ENCODE measurements at places on chromosomes 16 and 17.

GRCh38 chr17:56074361-56074890 is 78.8 kb upstream of the ANKFN1 start:
- DNase-seq, result peak; percentile 91

- DNase-seq, result no peak
Observed at GRCh38 chr16:66651965-66652364, 44.6 kb downstream of the CMTM4 start.

DNA sequence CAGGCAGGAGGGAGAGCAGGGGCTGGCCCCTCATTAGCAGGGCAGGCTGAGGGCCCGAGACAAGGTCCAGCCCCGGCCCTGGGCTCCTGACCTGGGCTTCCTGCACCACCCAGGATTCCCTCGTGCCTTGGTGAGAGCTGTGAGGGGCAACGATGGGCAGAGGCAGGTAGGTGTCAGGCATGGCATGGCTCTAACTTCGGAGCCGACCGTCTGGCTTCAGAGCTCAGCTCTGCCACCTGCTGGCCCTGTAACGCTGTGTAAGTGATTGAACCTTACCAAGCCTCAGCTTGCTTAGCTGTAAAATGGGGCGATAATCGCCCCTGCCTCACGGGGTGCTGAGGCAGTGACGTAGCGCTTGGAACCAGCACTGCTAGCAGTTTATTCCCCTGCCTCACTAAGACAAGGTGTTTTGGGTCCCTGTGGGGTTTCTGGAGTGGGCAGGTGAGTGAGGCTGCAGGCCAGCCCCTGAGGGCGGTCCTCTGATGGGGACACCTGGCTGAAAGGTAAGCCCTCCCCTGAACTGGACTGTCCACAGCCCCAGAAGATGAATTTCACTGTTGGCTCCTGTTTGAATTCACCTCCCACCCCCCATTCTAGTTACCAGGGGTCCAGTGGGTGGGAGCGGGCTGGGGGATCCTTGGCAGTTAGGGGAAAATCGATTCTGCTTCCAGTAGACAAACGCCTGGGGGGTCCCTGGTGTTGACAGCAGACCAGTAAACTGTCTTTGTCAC is 184.8 kb upstream of the GSE1 start:
- DNase-seq, result no peak

DNA sequence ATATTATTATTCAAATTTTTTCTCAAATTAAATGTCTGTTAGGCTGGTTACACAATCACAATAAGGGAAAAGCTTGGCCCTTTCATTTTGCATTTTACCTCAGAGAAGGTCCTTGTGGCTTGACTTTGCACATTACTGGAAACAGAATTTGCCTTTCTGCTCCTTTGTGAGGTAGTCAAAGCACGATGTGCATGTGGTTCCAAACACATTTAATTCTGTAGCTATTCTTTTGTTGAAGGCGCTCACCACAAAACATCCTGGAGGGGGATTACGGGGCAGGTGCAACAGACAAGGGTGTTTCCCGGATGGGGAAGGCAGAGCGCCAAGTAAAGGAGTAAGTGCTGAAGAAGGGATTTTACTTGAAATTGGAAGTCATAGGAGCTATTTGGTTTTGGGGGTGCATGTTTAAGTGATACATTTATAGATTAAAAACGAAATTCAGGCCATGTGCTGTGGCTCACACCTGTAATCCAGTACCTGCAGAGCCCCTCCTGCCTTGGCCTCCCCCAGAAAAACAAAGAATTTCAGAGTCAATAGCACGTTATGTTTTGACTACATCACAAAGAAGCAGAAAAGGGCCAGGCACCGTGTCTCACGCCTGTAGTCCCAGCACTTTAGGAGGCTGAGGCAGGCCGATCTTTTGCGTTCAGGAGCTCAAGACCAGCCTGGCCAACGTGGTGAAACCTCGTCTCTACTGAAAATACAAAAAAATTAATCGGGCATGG is 31.2 kb upstream of the TENT4B start:
- peak; percentile 38 for DNase-seq

- peak; percentile 90 for DNase-seq
Observed at GRCh38 chr17:41464682-41465081, 2.5 kb downstream of the KRT32 start.

DNA sequence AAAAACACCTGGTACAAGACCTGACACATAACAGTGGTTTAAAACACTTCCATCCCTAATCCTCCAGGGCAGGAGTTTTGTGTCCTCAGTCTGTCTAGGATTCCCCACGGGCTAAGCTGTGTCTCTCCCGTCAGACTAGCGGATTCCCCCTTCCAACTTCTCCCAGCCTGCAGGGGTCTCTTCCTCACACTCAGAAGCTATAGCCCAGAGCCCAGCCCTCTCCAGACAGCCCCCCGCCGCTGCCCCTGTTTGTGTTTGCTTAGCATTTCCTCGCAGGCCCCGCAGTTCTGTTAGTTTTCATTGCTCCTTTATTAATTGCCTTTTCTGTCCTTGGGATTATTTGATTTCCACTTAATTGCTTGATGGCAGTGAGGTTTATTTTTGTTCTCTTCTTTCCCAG is 91.2 kb downstream of the TMEM132E start:
- no peak for DNase-seq

DNA sequence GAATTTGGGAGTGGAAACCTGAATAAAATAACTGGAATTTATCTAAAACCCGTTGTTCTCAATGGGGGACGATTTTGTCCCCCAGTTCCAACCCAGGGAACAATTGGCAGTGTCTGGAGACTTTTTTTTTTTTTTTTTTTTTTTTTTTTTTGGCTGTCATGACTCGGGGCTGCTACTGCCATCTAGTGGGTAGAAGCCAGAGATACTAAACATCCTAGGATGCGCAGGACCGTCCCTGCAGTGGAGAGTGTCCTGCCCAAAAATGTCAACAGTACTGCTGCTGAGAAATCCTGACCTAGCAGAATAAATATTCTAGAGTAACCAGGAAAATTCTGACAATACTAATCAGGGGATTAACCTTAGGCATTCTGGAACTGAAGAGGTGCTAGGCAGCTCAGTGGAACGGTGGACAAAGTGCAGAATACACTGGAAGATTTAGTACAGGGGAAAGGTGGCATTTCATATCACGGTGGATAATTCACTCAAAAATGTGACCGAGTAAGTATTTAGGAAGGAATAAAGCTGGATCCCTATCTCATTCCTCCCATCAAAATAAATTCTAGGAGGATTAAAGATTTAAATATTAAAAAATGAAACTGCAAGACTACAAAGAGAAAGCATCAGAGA is 107.6 kb downstream of the SPECC1 start:
- peak; percentile 74 for DNase-seq

- no peak for DNase-seq
Observed at GRCh38 chr17:10186771-10187410, 11.5 kb downstream of the GAS7 start.

DNA sequence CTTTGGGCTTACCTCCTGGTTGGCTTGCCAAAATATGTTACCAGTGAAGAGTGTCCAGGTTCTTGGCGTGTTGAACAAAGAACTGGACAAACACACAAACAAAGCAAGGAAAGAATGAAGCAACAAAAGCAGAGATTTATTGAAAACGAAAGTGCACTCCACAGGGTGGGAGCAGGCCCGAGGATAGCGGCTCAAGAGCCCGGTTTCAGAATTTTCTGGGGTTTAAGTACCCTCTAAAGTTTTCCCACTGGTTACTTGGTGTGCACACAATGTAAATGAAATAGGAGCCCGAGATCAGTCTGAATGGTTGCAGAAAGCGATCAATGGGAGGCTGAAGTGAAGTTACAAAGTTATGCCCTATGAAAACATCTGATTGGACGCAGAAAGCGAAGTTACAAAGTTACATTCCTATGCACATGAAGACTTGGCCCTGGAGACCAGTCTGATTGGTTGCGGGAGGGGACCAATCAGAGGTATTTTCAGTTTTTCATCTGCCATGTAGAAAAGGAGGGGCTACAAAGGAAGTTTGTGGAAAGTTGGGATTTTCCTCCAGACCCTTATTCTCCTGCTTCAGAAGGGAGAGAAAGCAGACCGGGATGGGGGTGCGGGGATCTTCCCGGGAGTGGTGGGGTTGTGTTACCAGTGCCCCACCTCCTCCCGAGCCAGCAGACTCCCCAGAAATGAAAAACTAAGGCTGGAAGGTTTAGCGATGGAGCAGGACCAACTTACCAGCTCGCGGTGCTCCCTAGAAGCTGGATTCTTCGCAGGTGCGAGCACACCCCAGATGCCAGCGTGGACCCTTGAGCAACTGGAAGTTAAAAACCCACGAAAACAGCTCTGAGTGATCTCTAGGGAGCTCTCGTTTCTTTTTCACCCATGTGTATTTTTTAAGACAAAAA is at the start of gene SLFN12:
Gene SLFN12, minus strand, starts transcription at position 325 of the 899 bp plus-strand sequence. CDS start 9,472 bp downstream, outside the sequence.
- peak; percentile 96 for DNase-seq

- DNase-seq, result no peak
Observed at GRCh38 chr17:9192010-9192409, 170.7 kb downstream of the NTN1 start.

DNA sequence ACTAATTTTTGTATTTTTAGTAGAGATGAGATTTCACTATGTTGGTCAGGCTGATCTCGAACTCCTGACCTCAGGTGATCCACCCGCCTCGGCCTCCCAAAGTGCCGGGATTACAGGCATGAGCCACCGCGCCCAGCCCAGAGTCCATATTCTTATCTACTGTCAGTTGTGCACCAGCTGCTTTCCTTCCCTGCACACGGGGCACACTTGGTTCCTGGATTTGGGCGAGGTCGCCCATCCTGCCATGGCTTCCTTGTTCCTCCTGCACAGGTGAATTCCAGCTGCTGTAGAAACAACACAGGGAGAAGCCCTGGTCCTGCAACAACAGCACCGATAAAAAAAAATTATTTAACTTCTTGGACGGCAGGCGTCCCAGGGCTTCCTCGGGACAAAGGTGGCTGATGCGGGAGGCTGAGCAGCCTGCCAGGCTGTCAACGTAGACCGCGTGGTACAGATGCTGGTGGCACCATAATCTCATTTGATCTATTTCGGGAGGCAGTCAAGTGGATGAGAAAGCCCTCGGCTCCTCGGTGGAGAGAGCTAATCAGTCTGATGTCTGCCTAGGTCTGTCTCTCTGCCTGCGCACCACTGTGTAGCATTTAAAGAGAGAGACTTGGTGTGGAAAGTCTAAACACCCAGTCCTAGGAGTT is 19.1 kb downstream of the RGS9 start:
- DNase-seq, result no peak

GRCh38 chr16:29899516-29900101 is at the start of gene SEZ6L2:
SEZ6L2 (minus strand) TSS chr16:29899550; CDS start chr16:29899019, 531 bp downstream.
- DNase-seq, result peak; percentile 74

GRCh38 chr16:89561884-89562599 is 1.6 kb downstream of the RPL13 start:
- DNase-seq, result no peak

GRCh38 chr16:4624827-4625559 is 367 bp downstream of the MGRN1 start:
- peak; percentile 57 for DNase-seq

DNA sequence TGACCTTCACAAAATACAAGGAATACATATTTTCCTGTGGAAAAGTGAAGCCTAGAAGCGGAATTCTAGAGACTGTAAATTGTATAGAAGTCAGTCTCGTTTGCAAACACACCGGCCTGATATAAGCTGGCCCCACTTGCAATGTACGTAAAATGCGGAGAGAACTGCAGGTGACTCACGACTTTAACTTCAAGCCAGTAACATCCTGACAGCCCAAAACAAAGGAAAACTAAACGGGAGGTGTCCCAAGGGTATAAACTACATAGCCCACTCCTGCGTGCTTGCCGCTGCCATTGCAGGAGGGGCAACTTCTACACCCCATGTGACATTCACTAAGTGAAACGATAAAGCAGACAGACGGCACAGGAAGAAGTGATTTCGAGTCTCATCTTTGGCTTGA is 101.6 kb downstream of the CYTH1 start:
- no peak for DNase-seq

DNA sequence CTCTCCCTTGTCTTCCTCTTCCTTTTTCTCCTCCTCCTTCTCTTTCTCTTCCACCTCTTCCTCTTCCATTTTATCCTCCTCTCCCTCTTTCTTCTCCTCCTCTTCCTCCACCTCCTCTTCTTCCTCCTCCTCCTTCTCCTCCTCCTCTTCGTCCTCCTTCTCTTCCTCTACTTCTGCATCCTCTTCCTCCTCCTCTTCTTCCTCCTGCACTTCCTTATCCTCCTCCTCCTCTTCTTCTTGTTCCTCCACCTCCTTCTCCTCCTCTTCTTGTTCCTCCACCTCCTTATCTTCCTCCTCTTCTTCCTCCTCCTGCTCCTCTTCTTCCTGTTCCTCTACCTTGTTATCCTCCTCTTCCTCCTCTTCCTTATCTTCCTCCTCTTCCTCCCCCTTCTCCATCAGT is 28.8 kb upstream of the GPR139 start:
- no peak for DNase-seq

DNA sequence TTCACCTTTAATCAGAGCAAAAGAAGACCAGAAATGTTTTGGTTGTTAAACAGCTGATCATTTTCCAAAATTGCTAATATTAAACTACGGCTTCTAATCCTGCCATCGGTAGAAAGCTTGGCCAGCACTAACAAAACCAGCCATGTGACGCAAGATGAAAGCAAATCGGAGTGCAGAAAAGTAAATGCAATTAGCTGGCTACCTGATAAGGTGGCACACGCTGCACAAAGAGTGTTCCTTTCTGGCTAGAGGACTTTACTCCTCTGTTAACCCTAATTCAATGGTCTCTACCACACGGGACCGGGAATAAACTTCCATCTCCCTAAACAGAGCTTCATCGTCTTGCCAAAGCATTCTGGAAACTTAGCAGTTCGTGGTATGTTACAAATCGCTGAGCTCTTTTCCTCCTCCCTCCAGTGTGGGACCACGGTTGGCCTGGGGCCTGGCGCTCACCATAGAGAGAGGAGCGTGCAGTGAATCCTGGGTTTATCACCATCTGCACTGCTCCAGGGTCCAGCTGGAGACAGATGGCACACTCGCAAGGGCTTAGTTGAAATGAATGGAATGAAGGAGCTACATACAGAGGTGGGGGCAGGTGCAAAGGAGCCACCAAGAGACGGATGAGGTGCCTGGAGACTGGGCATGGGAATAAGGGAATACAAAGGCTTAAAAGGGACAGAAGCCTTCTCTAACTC is 10.1 kb upstream of the COG1 start:
- DNase-seq, result no peak

DNA sequence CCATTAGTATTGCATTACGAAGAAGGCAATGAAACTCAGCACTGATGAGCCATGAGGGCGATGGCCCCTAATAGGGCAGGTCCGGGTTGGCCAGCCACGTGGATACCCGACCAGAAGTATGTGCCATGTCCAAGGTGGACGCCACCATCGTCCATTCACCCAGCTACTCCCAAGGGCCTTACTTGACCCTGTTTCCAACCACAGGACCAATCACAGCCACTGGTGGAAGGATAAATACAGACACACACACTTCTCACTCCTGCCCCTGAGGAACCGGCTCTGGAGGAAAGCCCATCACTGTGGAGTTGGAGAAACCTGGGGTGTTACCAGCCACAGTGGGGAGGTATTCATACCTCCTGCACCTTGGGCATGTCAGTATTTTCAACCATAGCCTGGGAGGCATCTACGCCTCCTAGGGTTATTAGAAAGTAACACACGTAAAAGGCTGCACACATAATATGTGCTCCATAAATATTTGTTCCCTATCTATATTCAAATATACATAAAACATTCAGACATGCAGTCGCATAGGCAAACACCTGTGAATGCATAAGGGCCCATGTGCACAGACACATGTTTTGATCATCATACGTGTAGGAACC is 5.4 kb upstream of the ITGA3 start:
- no peak for DNase-seq

Data from myocyte (in vitro differentiated cells).